Ascending aorta (tissue), 2 donors: ENCODE measurements at places on chromosomes 1 and 21. TPM values are rescaled to one million over a fixed set of nuclear protein-coding genes. Genes with fewer than 3 reads are reported as not detected.

GRCh38 chr1:115530407-115530806 is 111.4 kb upstream of the VANGL1 start:
- no peak for DNase-seq

GRCh38 chr1:54168206-54168965 is 15.6 kb upstream of the CDCP2 start:
- no peak for DNase-seq

DNA sequence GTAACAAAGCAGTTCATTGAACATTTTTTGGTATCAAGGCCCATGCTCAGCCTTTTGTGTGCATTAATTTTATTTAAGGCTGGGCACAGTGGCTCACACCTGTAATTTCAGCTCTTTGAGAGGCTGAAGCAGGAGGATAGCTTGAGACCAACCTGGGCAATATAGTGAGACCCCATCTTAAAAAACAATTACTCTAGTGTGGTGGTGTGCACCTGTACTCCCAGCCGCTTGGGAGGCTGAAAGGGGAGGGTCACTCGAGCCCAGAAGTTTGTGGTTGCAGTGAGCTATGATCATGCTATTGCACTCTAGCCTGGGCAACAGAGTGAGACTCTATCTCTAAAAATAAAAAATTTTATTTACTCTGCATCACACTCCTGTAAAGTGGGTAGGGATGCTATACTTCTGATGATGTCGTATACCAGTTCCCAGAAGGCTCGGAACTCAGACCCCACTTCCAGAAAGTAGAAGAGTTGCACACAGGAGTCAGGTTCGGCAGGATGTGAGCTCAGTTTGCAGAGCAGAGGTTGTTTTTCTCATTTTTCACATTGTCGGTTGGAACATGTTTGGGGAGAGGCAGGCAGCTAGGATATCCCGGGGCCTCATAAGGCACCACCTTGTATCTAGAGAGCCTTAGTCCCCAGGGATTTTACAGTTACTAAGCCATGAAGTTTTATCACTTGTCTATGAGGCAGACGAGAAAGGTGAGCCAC is 144.6 kb downstream of the GALNT2 start:
- DNase-seq, result no peak

DNA sequence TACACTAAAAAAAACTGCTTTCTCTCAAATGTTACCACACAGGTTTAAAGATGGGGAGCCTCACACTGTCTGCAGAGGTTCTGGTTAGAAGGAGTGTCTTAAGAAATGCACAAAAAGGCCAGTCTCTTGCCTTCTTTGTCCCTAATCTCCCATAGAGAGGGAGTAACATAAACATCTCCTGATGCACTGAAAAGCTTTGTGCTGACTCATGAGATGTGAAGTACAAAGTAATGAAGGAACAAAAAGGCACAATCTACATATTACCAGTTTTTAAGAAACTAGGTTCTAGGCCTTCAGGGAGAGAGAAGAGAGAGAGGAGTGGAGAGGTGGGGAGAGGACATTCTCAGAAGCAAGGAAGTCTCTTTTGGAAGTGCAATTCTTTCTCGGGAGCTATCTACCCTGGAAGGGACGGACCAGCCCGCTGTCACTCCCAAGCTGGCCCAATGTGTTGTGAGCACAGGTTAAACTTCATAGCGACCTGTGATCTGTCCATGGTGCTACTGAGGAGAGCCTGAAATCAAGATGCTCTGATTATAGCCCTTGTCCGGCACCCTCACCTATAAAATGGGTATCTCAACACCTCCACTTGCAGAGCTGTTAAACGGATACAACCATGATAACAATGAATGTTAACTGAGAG is 458.1 kb downstream of the DISC1 start:
- DNase-seq, result no peak

- DNase-seq, result no peak
Measured at GRCh38 chr1:54678776-54679643, 36.7 kb upstream of the TTC4 start.

DNA sequence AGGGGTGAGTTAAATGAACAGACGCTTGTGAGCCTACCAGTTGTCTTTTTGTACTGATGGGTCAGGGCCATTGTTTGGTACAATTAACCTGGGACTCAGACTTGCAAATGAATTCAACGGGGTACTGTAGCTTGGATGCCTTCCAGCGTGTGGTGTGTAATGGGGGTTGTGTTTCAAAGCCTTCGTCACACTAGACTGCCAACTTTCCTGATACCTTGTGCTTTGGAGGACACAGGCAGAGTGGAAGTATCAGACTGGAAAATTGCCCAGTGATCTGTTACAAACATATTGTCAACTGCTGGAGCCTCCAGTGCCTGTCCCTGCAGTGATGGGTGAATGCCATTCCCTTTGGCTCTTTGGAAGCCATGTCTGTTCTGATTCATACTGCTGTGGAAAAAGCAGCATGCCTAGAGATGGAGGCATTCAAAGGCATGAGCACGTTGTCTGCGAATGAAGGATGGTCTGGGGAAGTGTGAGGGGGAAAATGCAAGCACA is 384.5 kb downstream of the LMX1A start:
- DNase-seq, result no peak

- no peak for DNase-seq
Measured at GRCh38 chr1:89274411-89274857, 1.8 kb upstream of the GBP5 start.

GRCh38 chr21:45404730-45405270 is at the start of gene COL18A1:
COL18A1 (plus strand) TSS chr21:45405165; CDS start chr21:45405231, 66 bp downstream.
- DNase-seq, result no peak

DNA sequence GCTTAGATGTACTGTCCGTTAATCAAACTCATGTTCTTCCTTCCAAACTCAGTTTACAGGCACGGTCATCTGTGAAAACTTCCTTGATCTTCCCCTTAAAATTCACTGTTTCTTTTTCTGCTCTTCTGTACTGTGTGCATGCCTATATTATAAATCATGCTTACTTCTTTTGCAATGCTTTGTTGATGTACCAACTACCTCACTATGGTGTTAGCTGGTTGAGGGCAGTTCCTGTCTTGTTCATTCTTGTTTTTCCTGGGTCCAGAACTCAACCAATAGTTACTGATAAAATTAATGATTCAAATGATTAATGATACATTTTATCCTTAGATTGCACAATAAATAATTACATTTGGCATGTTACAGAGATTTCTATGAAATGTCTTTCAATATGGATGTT is 163.8 kb downstream of the CHRM3 start:
- DNase-seq, result no peak

- DNase-seq, result no peak
Measured at GRCh38 chr21:10466200-10466599, 55.2 kb upstream of the TPTE start.

DNA sequence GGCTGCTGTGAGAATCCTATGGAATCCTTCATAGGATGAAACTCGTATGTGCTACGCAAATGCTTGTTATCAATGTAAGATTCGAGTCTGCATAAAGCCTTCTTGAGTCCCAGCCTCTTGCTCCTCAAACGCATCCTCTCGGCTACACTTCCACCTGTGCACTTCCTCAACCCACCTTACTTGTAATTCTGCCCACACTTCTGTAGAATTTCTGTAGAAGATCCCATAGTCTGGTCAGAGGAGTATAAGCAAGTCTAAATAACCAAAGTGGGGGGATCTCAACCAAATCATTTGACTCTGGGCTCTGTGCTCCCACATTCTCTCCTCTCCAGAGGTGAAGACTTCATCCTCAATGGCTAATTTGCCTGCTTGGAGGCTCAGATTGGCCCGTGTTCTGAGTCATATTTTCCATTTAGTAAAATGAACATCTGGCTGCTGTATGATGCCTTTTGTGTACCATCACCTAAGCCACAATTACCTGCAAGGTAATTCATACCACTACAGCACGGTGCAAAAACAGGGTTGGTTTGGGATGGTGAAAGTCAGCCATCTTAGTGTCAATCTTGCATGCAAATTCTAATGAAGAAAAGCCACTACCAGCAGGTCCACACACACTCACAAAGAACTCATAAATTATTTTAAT is 63.2 kb downstream of the ITPKB start:
- DNase-seq, result no peak

- DNase-seq, result no peak
Measured at GRCh38 chr1:9985001-9985400, 12.0 kb upstream of the RBP7 start.

DNA sequence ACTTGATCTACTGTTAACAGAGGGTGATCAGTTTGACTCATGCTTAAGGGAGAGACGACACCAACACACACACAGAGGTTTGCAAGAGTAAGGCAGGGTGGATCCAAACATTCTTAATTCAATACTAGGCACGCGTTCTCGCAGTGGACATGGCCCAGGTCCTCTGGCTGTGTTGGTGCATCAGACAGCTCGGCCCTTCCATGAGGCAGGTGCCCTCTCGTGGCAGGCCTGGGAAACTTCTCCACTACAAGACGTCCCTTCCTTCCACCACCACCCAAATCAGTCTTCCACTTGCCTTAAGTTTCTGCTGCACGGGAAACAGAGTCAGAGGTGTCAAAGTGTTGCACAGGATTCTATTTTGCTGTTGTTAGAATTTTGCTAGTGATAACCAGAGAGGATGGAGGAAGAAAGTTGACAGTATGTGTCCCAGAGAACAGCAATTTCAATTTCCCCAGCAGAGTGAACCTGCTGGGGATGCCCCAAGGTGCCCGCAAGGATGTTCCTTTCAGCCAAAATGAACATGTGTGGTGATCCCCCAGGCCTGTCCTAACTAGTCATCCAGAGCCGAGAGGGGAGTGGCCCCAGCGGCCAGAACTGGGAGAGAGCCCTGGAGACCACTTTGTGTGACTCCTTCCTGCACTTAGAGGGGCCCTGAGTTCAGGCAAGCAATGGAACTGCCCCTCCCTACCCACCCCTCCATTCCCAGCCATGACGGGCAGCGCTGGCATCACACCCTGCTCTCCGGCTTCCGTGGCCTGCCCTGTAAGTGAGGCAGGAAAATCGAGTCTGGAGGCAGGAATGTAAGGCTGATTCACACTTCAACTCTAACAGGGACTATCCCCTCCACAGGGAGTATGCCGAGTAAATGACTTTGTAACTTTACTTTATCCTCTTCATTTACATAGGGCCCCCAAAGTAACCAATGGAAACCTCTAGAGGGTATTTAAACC is 34.8 kb downstream of the MX1 start:
- peak; percentile 83 for DNase-seq

The ADAMTSL4 gene
- total RNA-seq, result 85.3 TPM

The ADAM30 gene
- total RNA-seq, result not detected

The TLR5 gene
- 3.9 TPM for total RNA-seq

The CALML6 gene
- not detected for total RNA-seq

The NR1I3 gene
- total RNA-seq, result 0.21 TPM

The RASAL2 gene
- 57.5 TPM for total RNA-seq
